ENCODE measurements at places on chromosomes 3 and 15.

GRCh38 chr15:87669846-87670245 lies 586.7 kb downstream of the NTRK3 start:
- no peak for DNase-seq

GRCh38 chr3:115627180-115628074 lies 4.1 kb downstream of the GAP43 start:
- DNase-seq = no peak

GRCh38 chr3:40996382-40996781 lies 202.9 kb upstream of the CTNNB1 start:
- DNase-seq = peak; percentile 25

- DNase-seq = no peak
These were observed 119.4 kb upstream of the PRR20G start for GRCh38 chr3:127407026-127407939.

DNA sequence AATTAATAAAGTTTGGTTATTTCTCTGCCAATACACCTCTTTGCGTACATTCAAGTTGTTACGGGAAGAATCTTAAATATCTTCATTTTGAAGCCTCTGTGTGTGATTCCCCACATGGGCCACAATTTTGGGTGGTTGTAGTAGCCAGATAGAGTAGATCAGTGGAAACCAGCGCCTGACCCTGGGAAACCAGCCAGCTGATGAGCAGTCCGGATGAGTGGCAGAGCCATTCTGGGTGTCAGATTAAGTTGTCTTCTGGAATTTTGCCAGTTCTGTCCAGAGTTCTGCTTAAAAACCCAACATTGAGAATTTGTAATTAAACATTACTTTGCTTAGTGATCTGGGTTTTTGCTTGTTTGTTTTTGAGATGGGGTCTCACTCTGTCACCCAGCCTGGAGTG lies 49.7 kb downstream of the MRPS25 start:
- DNase-seq = no peak

DNA sequence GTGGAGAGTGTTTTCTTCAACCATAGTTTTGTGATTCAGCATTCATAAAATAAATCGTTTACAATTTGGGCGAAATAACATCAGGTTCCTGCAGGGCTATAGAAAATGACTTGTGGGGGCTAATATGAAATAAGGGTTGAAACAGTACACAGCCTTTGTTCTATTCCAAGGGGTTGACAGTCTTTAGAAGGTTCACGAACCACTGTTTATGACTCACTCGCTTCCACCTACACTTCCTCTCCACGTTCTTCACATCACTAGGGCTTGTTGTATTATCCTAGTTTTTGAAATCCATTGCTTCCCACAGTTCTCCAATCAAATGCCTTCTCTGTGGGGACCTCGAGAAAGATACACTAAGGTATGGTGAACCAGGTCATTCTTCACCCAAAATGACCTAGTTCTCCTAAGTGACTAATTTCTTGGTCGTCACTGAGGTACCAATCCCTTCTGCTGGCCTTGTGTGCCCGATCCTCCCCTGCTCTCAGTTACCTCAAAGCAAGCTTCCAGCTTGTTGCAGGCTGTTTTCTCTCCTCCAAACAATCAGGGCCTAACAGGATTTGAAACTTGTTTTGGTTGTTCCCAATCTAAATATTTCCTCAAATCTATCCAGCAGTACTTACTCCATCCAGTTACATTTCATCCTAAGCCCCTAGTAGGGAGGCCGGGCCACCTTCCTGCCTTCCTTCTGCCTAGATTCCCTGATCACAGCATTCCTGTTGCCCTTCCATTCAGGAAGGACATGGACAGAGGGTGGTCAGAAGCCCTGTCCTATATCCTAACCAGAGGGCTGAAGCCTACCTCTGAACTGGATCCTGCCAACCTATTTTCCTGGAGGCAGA lies 23.1 kb upstream of the TBL1XR1 start:
- no peak for DNase-seq

DNA sequence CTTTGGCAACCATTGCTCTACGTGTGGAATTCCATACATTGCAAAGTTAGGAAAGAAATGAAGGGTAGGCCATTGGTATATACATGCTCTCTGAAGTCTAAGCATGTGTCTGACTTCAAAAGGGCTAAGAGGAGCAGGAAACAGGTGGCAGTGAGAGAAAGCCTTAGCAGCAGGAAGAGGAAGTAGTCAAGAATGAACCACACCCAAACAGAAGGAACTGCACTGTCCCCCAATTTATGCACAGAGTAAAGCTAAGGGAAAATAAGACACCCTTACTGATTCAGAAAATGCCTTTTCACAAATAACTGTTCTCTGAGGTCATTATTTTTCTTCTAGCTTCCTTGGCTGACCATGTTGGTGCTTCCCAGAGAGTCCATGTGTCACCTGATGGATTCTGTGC lies 575.4 kb downstream of the NTRK3 start:
- DNase-seq = no peak

DNA sequence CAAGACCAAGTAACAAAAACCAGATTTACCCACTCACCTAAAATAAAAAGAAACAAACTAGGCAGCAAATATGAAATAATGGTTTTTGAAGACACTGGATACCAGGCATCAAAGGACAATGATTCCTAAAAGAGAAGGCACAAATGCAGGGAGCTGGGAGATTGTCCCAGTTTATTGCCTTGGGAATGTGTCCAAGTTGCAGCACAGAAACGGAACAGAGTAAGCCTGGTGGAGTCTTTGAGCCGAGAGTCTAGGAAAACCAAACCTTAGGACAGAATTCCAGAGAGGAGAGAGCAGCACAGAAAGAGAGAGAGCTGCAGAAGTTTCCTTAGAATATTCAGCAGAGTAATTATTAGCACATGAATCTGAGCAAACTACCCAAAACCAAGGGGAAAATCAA lies 7.8 kb upstream of the ARF4 start:
- no peak for DNase-seq

DNA sequence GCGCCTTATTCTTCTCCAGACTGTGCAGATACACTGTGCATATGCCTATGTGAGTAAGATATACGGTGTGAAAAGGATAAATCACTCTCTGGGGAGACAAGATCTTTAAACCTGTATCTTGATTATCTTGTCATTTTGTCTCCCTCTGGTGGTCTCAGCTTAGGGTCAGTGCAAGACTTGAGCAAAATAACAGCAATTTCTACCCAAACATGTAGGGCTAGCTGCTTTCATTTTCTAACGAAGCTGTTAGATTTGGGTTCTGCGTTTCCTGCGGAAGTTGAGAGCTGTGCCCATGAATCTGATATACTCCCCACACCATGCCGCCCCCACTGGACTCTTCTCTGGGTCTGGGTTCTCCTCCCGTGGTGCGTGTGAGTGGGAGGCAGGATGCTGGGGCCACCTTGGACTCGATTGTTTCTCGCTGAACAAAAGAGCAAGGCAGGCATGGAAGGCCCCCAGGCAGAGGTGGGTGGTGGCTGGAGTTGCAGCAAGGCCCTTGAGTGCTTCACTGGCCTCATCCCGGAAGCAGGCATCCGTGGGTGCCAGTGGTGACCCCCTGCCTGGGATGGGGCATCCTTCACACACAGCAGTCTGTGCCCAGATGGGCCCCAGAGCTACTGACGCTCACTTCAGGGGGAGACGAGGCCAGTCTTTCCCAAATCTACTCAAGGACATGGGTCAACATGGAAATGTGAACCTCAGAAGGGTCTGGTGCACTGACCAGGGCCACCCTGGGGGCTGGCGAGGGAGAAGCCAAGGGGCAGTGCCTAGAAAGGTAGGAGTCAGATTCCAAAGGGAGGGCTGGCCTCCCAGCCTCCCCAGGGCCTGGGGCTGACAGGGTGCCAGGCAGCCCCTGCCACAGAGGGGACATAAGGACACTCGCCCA lies 179.6 kb downstream of the NSMCE3 start:
- no peak for DNase-seq

GRCh38 chr3:182725372-182726251 lies 67.7 kb upstream of the ATP11B start:
- DNase-seq = no peak

Measured in iPS DF 19.7 (cell line).